Fibroblast of upper back skin (primary cell): ENCODE measurements at places on chromosomes 2 and 18.

DNA sequence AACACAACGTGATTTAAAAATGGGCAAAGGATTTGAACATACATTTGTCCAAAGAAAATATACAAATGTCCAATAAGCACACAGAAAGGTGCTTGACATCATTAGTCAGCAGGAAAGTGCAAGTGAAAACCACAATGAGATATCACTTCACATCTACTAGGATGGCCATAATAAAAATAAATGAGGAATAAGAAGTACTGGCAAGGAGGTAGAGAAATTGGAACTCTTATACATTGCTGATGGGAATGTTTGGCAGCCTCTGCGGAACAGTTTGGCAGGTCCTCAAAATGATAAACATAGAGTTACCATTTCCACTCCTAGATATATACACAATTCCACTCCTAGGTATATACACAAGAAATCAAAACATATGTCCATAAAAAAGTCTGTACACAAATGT lies 51.0 kb upstream of the PGAP1 start:
- DNase-seq: no peak

DNA sequence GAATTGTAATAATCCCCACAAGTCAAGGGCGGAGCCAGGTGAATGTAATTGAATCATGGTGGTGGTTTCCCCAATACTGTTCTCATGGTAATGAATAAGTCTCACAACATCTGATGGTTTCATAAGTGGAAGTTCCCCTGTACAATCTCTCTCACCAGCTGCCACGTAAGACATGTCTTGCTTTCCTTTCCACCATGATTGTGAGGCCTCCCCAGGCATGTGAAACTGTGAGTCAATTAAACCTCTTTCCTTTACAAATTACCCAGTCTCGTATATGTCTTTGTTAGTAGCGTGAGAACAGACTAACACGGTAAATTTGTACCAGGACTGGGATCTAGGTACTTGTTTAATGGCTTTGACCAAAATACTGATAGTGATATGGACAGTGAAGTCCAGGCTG lies 744.3 kb upstream of the REG3G start:
- no peak for DNase-seq

GRCh38 chr2:230765611-230766300 lies 53.1 kb downstream of the CAB39 start:
- no peak for DNase-seq

GRCh38 chr18:5787936-5788335 lies 107.4 kb downstream of the TMEM200C start:
- no peak for DNase-seq

DNA sequence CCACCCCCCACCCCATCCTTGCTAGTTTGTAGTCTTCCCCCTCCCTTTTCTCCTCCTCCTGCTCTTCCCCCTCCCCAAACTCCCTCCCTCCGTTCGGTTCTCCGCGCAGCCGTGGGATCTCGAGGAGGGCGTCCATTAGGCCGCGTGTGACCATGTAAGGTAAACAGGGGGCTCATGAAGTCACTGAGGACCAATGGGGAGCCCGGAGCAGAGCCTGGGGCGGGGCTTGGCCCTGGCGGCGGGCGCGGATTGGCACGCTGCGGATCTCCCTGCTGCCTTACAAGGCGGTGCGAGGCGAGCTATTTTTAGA lies 246 bp upstream of the KLF7 start:
- peak; percentile 100 for DNase-seq

DNA sequence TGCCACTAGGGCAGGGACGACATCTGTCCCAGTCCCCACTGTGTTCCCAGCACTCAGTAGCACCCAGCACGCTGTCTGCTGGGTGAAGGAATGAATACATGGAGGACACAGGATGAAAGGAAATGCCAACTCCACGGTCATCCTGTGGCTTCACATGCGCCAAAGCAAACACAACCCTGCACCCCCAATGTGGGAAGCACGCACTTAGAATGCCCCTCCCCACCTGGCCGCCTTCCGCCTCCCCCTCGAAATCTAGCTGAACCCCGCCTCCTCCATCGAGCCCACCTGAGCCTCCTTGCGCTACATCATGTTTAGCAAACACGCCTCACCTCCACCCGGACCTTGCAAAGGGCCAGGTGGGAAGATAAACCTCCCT lies 33.9 kb downstream of the ADCY3 start:
- DNase-seq: no peak

- DNase-seq: peak; percentile 98
Measured at GRCh38 chr2:152542995-152543481, 174.2 kb downstream of the PRPF40A start.

- DNase-seq: no peak
Measured at GRCh38 chr2:108399479-108399878, 21.7 kb downstream of the SULT1C4 start.

GRCh38 chr2:108824316-108825070 lies 37.9 kb downstream of the CCDC138 start:
- no peak for DNase-seq

DNA sequence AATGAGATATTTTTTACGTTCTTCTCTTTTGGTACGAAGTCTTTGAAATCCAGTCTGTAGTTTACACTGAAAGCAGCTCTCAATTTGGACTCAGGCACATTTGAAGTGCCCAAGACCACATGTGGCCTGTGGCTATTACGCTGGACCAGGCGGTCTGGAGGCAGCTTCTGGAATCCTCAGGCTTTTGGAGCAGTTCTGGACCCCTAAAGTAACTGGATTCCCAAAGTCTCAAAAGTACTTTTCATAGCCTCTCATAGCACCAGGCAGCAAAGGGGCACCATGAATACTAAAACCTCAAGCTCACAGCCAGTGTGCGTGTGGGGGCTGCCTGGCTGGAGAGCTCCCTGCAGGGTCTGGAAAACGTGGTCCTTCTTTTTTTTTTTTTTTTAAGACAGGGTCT lies 119.0 kb downstream of the SMAD7 start:
- no peak for DNase-seq

- DNase-seq: no peak
Measured at GRCh38 chr18:69844656-69845055, 103.0 kb downstream of the CD226 start.

DNA sequence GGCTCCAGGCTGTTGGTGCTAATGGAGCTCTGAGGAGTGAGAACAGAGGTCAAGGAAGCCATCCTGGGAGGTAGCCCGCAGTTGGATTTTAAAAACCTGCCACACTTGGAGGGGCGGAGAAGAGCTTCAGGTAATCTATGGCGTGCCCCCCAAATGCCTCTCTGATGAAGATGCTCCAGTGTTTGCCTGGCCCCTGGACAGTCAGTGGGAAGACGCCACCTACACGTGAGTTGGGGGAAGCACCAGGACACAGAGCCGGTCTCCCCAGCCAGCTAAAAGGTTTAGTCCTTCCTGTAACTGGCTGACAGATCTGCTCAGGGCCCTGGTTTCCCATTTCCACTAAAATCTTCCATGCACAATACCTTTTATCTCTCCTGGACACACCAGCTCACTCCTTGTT lies 225.0 kb downstream of the TTC32 start:
- no peak for DNase-seq
